ENCODE measurements at places on chromosomes 4 and X.
A peak's percentile ranks its signal among the peaks of the same experiment; 100 is the strongest.

GRCh38 chr4:128825226-128825625, 15.7 kb downstream of the JADE1 start:
- no peak for DNase-seq

GRCh38 chr4:17865866-17866363, 55.1 kb downstream of the NCAPG start:
- DNase-seq: no peak

DNA sequence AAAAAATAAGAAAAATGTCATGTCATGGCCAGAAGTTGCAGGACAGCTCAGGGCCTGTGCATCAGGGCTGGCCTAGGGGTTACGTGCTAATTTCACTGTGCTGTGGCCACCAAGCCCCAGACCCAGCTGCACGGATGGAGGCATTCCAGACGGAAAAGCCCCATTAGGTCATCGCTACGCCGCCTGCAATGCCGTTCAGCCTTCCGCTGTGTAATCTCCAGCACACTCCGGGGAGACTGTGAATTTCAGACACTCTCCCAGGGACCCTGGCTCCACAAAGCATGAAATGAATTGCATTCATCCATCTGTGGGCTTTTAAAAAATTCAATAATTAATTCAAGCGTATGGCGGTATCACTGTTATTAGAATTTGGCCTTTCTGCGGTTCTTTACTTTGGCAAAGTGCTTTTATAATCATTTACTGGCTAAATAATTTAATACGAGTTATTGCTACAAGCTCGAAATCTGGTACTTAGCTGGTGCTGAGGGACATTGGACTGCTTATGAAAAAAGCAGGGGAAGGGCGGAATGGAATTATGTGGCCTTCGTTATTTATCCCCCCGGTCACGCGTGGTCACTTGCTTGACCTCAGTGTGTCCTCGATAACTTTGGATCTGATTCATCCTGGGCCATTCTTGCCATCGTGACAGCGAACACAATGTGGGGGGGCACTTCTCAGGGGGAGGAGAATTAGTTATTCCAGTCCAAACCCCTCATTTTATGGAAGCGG, 9.0 kb upstream of the NSG1 start:
- DNase-seq: peak; percentile 20

DNA sequence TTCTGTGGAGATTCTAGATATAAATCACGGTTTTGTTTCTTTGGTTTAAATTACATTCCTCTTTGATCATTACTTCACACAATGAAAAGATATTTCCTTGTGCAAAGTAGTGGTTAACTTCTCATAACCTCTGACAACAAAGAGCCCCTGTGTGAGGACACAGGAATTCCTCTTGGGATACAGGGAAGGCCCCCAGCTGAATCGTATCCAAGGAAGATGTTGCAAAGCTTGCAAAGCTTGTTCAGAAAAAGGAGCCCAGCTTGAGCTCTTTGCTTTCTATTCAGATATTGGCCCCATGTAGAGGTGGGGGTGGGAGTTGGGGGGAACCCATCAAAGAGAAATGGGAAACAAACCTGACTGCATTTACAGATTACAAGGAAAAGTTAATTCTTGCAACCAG, 145.7 kb downstream of the RELL1 start:
- DNase-seq: no peak

DNA sequence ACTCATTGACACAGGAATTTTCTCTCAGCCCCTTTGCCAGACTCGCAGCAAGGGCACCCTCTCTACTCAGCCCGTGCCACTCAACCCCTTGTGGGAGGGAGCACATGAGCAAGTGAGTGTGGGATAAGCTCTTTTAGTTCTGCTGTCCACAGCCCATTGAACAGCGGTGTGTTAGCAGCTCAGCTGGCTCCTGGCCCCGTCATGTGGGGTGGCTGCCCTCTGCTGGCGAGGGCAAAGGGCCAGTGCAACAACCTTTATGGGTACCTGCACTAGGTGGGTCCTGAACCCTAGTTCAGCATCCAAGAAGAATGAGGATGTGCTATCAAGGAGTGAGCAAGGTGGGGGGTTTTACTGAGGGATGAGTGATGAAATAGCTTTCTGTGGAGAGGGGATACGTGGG, 85.0 kb upstream of the ZNF81 start:
- no peak for DNase-seq

Measured in muscle of back (tissue), 13 donors.